ENCODE measurements at places on chromosomes 13 and 19.

- no peak for DNase-seq
Observed at GRCh38 chr13:94414708-94415107, 64.8 kb downstream of the DCT start.

DNA sequence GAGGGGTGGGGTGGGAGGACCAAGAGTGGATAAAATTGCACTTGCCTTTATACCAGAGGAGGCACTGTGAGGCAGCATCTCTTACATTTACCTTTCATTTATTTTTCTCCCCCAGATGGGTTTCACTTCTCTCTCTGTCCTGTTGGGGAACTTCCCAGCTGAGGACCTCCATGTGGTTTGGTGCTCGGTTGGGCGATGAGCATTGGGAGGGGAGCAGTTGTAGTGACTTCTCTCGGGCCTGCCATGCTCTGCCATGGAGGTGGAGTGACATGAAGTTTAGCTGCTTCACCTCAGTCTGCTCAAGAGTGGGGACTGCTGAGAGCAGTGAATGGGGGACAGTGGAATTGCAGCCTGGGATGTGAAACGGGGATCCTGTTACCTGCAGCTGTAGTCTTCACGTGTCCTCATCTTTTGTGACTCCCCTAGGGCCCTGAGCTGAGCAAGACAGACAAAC is 23.1 kb upstream of the CXCL17 start:
- DNase-seq, result no peak

GRCh38 chr13:107734891-107735625 is 480.3 kb downstream of the LIG4 start:
- DNase-seq, result no peak

DNA sequence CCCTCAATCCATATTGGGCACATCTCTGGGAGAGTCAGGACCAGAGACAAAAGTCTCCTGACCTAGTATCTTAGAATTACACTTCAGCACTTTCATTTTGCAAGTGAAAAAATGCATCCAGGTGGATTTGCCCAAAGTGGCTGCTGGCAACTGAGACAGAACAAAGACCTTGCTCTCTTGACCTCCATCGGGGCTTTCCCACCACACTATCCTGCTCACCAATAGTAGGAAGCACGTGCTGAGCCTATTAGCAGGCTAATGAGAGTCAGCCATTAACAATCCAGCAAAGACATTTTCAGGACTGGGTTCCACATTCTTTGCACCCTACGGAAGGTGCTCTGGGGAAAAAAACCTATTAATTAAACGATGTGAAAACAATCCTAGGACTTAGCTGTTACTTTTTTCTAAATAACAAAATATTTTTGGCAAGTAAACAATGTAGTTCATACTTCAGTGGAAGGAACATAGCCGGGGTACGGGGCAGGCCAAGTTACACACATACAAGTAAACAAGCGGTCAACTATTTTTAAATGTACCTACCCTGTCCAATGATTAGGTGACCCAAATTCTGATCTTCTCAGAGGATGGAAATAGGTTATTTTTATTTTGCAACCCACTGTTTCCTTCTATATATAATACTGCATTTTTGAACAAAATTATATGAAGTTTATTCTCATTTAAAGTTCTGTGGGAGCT is 78.6 kb downstream of the CDADC1 start:
- DNase-seq, result no peak

DNA sequence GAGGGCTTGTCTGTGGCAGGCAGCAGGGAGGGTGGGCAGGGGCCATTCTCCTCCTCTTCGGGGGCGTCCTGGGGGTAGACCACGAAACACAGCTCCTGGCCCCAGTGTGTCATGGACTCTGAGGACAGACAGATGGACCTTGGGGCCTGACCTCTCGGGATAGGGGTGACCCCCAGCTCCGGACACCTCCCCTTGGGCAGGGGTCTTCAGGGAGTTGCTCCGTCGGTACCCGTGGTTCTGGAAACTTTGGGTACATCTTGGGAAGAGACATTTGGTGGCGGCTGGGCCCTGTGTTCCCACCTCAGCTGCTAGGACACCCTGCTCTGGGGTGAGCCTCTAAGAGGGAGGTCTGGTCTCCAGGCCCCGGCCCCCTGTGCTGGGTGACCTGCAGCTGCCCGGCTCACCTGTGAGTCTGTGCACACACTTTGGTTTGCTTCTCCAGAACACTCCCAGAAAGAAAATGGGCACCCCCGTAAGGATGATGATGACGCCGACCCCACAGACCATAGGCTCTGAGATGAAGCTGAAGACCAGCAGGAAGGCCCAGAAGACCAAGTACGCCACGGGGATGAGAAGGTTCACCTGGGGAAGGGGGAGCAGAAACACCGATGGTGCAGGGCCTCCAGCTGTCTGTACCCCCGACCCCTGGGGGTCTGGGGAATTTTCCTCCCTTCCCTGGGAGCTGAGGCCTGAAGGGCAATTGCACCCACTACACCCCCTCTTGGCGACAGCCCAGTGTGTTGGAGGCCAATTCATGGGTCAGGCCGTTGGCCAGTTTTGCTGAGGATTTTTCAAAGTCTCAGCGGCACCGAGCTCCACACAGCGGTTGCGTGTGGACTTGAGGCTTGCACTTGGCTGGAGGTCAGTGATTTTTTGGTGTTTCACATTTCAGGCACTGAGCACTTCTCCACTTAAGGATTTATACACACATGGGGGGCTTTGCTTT is 15.0 kb downstream of the LRP3 start:
- DNase-seq, result no peak

DNA sequence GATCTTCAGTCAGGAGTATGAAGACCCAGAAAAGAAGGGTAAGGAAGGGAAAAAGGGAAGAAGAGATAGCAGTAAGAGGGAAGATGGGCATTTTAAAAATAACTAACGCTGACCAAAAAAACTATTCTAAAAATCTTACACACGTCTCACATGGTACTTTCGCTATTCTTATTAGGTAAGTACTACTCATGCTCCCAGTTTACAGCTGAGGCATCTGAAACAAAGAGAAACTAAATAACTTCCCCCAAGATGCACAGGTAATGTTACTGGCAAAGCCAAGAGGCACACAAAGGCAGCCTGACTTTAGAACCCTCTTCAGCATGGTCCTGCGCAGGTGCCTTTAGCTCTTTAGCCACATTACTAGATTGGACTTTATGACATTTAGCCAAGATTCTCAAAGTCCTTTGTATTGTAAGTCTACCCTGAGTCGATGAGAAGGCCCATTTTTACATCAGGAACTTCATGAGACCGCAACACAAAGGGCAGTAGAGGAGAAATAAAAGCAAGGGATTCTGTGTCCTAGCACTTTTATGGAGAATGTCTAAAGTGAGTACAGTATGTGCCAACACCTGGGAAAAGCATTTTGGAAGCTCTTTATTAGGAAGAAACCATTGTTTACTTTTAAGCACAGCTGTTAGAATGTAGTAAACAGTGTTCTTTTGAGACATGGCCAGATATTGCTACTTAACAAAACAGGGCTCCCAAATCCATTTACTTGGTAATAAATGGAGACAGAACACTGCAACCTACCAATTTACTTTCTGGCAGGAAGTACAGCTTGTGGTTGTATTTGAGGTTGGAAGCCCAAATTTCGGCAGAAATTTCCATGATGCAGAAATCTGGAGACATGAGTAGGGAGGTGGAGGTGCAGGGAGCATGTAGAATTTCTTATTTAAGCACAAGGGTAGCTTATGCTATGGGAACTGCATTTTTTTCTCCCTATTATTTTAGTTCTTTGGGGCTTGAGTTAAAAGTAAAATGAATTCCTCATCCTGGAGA is 250.7 kb downstream of the KCTD12 start:
- DNase-seq, result no peak

DNA sequence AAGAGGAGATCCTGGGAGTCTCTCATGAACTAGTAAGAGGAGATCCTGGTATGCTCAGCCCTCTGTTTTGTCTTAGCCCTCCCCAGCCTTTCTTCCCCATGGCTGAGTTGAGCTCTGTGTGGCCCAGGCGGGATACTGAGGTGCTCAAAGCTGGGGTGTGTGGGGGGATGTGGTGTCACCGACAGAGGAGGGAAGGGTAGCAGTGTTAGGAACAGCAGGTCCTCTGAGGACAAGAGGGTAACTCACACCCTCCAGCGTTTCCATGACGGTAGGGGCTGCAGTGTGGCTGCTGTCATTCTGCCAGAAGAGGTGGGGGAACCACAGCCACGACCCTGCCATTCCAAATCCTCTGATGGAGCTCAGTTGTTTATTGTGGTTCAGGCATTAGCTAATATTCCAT is 691 bp downstream of the KIR2DL4 start:
- DNase-seq, result no peak

DNA sequence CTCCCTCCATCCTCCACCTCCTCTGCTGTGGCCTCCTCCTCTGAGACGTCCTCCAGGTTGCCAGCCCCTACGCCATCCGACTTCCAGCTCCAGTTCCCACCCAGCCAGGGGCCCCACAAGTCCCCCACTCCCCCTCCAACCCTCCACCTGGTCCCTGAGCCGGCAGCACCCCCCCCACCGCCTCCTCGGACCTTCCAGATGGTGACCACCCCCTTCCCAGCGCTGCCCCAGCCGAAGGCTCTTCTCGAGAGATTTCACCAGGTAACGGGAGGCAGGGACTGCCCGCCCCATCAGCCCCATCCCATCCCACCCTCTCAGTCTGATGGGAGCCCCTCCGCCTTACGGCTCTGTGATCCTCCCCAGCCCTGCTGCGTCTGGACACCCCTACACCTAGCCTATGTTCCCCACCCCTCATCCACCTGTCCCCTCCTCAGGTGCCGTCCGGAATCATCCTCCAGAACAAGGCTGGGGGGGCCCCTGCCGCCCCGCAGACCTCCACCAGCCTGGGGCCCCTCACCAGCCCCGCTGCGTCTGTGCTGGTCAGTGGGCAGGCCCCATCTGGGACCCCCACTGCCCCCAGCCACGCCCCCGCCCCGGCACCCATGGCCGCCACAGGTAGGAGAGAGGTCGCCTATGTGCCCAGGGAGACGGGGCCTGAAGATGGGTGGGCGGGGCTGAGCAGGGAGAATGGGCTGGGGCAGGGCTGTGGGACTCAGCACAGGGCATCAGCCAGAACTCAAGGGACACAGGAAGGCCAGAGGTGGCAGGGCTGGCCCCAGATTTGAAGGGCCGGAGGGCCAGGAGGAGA is 18.6 kb upstream of the EHD2 start:
- no peak for DNase-seq

DNA sequence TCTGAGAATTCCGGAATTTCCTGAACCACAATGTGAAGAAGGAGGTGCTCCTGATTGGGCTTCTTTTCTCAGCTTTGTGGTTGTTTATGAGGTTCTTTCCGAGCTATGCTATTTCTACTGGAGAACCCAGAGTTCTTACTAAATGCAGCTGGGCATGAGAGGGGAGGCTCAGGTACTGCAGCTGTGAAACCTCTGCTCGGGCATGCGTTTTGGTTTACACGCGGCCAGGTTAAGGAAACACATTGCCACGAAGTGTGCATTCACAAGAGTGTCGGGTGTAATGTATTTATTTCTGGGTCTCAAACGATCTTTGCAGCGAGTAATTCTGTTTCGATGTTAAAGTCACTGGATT is 661 bp upstream of the MIR17HG start:
- DNase-seq, result peak; percentile 38

- no peak for DNase-seq
Observed at GRCh38 chr19:46723023-46723461, 6.1 kb upstream of the PRKD2 start.

DNA sequence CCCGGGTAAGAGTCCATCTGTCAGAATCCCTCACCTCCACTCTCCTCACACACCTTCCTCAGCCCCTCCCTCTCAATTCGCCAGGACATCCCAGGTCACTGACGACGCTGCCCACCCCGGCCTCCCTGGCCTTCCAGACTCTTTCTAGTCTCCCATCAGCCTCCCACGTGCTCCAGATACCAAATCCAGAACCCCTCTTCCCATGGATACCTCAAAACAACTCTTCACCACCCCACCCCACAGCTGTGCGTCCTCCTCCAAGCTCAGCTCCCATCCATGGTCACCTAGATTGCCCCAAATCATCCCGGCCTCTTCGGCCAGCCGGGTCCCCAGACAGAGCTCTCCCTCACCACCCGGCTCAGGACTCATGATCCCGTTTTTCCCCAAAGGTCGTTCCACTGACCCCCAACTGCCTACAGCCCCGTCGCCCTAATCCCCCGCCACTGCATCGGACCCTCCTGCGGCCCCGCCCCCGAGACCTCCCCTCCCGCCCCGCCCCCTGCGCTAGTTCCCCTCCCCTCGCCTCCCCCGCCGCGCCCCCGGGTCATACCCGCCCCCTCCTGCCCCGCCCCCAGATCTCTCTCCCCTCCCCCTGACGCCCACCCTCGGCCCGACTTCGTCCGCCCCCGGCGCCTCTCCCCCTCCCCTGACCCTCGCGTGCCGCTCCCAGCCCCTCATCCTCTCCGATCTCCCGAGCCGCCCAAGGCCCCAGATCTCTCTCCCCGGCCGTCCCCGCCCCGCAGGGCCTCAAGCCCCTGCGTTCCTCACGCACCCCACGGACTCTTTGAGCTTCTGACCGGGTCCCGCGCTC is 546 bp downstream of the UBXN6 start:
- peak; percentile 52 for DNase-seq

DNA sequence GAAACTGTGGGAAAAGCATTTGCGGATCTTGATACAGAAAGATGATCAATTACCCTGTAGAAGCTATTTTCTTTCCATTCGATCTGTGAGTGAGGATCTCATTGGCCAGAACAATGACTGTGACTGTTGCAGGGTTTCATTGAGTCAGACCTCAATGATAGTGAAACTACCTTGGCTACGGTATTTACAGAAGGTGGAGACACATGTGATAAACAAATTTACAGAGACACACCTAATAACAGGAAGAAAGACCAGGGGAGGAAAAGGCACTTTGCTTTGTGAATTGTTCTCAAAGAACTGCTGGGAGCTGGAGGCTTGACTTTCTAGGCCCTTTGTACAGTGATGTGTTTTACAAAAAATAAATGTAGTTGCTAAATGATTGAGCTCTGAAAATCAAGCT is 19.9 kb upstream of the ARGLU1 start:
- no peak for DNase-seq

GRCh38 chr19:3375221-3376090 is 9.1 kb downstream of the NFIC start:
- DNase-seq, result no peak

- peak; percentile 31 for DNase-seq
Observed at GRCh38 chr19:19642506-19643157, 825 bp downstream of the GMIP start.

DNA sequence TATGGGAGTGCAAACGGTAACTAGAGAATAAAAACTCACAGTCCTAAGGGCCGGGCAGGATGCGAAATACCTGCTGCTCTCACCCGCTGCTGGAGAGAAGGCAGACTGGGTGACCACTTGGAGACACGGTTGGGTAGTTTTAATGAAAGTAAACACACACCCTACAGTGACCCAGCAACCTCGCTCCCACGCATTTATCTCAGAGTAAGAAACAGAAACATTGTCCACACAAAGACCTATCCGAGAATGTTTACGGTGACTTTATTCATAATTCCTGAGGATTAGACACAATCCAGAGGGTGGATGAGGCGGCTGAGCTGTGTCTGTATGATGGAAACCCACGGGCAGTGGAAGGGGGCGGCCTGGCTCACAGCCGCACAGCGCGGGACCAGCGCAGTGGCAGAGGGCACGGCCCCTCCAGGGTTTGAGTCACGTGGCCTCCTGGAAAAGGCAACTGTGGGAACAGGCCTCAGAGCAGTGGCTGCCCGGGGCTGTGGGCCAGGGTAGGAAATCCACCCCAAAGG is 73.5 kb upstream of the C13orf46 start:
- DNase-seq, result no peak

GRCh38 chr13:44148159-44148914 is 225.3 kb upstream of the SERP2 start:
- DNase-seq, result no peak

GRCh38 chr19:4373601-4374497 is 26.5 kb downstream of the SH3GL1 start:
- DNase-seq, result no peak

- no peak for DNase-seq
Observed at GRCh38 chr19:49472936-49473335, 1.1 kb upstream of the FLT3LG start.

All from stimulated activated CD4-positive, alpha-beta T cell treated with anti-CD3 and anti-CD28 coated beads, Interleukin-12 subunit alpha, Interleukin-12 subunit beta, amount 100 ng/mL, for 4 hours (primary cell).